SW 1271 (cell line): ENCODE measurements at places on chromosomes 16 and 17.

DNA sequence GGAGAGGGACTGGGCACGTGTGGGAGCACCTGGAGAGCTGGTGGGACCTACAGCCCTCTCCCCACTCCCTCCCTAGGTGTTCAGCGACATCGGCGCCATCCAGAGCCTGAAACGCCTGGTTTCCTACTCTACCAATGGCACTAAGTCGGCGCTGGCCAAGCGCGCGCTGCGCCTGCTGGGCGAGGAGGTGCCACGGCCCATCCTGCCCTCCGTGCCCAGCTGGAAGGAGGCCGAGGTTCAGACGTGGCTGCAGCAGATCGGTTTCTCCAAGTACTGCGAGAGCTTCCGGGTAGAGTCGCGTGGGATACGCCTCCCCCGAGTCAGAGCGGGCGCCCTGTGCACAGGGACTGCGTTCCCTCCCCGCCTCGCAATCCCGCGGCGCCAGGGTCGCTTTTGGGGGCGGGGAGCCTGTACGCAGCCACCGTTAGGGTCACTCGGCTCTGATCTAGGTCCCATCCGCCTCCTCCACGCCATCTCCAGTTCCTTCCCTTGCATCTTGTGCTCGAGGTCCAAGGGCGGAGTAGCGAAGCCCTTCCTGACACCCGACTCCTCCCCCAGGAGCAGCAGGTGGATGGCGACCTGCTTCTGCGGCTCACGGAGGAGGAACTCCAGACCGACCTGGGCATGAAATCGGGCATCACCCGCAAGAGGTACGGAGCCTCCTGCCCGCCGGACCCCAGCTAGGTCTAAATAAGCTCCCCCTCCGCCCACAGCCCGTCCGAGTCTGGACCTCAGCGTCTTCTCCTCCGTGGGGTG, 13.0 kb downstream of the SARM1 start:
- no peak for DNase-seq

- DNase-seq, result no peak
These were observed 15.0 kb upstream of the SPHK1 start for GRCh38 chr17:76369379-76369778.

DNA sequence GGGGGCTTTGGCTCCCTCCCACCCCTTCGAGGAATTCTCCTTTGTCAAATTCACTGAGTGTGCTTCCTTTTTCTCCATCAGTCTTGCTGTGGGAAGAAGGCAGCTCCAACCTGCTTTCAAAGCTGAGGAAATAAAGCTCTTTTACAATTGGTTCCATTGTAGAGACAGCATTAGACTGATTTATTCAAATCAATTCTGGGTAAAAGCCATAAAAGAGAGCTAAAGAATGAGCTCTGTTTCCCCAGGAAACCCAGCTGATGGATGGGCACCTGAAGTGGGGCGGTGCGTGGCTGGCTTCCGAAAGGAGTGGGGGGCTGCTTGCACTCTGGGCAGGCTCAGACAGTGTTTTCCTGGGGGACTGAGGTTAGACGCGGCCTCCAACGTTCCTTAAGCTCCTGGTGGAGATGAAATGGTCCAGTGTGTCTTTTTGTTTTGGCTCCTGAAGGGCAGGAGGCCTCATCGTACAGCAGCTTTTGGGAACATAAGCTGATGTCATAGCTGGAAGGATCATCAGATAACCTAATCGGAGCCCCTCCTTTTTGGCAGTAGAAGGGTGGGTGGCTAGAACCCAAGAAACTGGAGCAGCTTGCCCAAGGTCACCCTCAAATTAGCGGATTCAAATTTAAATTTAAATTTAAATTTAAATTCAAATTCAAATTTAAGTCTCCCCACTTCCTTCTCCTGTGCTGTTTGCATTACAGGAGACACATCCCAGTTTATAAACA, 128.5 kb upstream of the EEF2KMT start:
- no peak for DNase-seq

DNA sequence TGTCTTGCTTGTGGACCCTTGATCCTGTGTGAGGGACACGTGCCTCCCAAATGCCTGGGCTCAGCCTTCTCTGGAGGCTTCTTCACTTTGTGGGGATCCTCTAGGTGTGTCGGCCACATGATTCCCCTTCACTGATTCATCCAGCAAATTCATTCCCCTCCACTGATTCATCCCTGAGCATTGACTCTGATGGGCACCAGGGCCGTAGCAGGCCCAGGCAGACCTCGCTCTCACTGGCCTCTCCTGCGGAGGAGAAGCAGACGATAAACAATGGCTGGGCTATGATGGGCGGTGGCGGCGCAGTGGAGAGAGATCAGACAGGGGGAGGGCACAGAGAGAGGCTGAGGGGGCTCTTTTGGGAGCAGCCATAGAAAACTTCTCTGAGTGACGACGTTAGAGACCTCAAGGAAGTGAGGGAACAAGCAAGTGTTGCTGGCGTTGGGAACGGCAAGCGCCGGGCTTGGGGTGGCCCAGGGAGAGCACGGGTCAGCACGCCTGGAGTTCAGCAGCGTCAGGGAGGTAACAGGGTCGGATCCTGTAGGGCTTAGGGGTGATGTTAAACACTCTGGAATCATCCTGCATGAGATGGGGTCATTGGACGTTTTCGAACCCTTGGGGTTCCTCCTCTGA, 17.5 kb upstream of the RPTOR start:
- no peak for DNase-seq

DNA sequence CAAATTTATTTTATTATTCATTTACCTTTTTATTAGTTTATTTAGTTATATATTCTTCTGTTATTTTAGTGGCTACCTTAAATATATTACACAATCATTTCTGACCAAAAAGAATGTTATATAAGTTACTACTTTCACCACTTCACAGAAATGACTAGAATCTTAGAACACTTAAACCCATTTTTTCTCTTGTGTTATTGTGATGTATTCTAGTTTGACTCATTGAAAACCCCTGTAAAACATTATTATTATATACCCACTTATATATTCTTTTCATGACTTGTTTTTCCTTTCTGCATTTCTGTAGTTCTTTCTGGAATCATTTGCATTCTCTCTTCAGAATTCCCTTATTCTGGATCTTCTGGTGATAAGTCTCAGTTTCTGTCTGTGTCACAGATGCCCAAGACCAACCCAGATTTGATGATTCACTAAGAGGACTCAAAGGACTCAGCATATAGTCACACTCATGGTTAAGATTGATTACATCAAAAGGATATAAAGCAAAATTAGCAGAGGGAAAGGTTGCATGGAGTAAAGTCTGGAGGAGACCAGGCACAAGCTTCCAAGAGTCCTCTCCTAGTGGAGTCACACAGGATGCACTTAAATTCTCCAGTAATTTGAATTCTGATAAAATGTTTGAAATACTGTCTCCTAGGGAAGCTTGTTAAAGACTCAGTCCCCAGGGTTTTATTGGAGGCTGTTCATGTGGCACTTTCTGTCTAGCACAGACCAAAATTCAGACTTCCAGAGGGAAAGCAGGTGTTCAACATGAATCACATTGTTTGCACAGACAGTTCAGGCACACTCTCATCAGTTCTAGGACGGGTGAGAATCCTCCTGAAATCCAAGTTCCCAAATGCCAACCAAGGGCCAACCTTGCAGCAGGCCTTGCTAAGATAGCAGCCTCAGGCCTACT, 7.7 kb downstream of the GINS3 start:
- DNase-seq, result no peak

- no peak for DNase-seq
These were observed 87.3 kb downstream of the MAP2K6 start for GRCh38 chr17:69501591-69502468.
